CD4-positive, alpha-beta T cell treated with Interleukin-15 for 4 hours (primary cell): ENCODE measurements at places on chromosomes 1 and 21.

- no peak for DNase-seq
Observed at GRCh38 chr1:187001198-187001889, 172.6 kb downstream of the PLA2G4A start.

DNA sequence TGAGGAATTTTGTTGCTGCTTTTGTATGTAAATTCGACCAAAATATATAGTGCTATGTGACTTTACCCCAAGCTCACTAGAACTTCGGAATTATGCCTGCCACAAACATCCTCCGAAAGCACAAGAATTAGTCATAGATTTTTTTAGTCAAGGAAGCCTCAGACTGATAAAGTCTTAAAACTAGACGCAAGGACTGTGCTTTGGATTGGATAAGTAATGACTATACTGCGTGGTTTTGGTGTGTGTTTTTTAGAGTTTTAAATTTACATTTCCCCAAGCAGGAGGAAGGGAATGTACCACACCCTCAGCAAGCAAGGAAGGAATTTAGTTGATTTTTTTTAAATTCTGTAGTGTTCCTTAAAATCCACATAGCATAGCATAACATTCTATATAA, 10.3 kb downstream of the WLS start:
- no peak for DNase-seq

- DNase-seq = peak; percentile 35
Observed at GRCh38 chr1:243508303-243508713, 252.5 kb downstream of the SDCCAG8 start.

- no peak for DNase-seq
Observed at GRCh38 chr1:13918862-13919261, 218.9 kb downstream of the PRDM2 start.

- DNase-seq = no peak
Observed at GRCh38 chr1:111540928-111541327, 37.5 kb upstream of the ADORA3 start.

- DNase-seq = no peak
Observed at GRCh38 chr1:206538901-206539640, 31.7 kb downstream of the RASSF5 start.

DNA sequence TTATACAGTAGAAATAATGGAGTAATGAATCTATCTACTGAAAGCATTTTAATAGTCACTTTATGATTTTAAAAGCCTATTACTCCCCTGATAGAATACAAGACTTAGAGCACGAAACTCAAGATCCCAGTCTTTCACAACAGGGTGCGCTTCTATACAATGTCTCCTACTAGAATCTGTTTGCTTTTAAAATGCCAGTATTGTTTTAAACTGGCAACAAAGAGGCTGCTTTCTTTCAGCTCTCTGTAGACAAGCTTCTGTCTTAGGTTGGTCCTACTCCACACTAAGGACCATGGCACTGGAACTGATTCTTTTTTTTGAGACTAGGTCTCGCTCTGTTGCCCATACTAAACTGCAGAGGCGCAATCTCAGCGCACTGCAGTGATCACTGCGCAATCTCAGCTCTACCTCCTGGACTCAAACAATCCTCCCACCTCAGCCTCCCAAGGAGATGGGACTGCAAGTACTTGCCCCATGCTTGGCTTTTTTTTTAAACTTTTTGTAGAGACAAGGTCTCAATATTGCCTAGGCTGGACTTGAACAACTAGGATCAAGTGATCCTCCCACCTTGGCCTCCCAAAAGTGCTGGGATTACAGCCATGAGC, 4.8 kb downstream of the DCAF8 start:
- DNase-seq = no peak

- DNase-seq = no peak
Observed at GRCh38 chr1:68542586-68542985, 45.7 kb upstream of the DEPDC1 start.

- peak; percentile 81 for DNase-seq
Observed at GRCh38 chr1:37478451-37478881, 4.1 kb downstream of the ZC3H12A start.

- DNase-seq = no peak
Observed at GRCh38 chr1:106944721-106945120, 111.8 kb upstream of the PRMT6 start.

- DNase-seq = no peak
Observed at GRCh38 chr1:226362361-226362760, 45.5 kb downstream of the PARP1 start.

DNA sequence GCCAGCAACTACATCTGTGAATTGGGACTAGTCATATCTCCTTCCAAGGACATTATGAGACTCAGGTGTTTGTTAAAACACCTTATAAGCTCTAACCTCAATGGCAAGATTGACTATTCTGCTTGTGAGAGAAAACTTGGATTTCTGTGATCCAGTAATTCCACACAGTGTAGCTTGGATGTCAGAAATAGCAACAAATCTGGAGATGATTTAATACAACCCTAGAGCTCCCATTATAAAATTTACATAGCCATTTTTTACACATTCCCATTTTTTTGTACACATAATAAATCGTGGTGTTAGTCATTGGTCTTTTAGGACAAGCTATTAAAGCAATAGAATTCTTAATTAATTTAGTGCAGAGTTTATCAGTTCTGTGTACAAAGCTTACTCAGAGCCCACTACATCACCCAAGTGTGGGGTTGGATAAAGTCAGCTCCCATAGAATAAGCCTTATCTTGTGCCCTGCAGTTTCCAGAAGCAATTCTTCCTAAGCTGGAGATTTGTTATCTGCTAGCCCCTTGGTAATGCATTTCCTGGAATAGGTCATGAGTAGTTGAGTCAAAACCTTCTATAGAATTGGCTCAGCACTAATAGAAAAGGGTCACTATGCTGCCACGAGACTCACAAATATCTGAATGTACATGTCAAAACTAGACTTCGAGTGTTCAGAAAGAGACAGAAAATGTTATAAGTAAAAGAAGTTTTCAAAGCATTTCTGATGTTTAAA, 434.0 kb upstream of the RUNX1 start:
- no peak for DNase-seq

DNA sequence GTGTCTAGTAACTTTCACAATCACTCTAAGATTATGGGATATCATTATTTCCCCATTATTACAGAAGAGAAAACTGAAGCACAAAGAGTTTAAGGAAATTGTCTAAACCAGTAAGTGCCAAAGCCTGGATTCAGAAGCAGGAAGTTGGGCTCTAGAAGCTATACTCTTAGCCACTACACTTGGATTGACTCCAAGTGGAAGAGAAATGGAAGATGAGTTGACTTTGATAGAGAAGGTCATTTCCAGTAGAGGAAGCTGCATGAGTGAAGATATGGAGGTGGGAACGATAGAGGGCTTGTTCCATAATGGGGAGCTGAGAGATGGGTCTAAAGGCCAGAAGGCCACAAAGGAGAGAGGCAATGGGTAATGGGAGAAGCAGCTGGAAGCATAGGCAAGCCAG, 11.7 kb upstream of the TDRD10 start:
- no peak for DNase-seq

DNA sequence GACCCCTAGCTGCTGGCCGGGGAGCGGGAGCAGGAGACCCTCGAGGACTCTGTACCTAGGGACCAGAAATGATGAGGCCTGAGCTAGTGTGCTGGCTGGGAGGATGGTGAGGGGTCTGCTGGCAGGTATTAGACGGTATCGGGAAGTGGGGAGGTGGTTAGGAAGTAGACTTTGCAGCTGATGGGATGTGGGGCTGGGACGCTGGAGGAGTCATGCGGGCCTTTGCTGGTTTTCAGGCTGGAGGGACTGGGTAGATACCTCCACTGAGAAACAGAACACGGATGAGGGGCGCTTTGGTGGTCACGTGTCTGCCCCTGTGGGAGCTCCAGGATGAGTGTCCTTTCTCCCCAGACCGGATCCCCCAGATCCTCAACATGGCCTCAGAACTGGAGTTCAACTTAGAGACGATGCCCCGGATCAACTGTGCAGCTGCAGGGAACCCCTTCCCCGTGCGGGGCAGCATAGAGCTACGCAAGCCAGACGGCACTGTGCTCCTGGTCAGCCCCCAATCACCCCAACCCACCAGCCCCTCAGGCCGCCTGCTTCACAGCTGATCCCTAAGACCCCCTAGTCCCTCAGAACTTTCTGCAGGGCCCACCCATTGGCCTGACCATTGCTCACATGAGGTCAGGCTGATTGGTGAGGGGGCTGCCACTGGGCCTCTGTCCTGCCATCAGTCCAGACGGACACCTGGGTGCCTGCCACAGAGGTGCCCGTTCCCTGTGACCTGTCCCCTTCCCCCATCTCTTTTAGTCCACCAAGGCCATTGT, 8.0 kb downstream of the TIE1 start:
- DNase-seq = no peak

DNA sequence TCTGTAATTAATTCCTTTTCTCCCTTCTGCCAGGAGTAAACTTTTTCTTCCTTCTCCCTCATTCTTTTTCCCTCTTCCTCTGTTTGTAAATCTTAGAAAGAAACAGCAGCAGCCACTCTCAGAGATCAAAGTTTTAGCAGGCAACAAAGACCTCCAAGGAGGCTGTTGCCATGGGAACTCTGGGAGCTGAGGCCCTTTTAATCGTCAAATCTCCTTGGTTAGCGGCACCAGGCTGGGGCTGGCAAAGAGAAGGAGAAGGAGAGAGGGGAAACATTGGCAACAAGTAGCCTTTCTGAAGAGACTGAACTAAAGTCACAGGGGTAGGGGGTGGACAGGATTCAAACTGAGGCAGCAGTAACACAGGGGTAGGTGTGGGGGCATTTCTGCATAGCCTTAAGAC, 25.2 kb downstream of the ILDR2 start:
- no peak for DNase-seq

- no peak for DNase-seq
Observed at GRCh38 chr1:110637475-110637874, 31.3 kb upstream of the KCNA2 start.

DNA sequence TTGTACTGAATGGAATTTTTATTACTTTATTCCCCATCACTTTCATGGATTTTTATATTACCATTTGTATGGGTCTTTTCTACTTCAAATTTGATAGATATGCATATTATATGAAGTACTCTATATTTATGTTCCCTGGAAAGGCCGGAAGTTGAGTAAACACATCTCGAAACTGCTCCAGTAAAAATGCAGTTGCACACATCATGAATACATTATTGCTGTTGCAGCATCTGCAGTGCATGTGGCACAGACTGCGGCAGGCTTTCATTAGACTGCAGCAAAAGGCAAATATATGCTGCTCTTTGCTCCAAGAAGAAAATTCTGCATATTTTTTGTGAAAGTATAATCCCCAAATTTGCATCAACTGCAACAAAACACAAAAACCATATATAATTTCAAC, 48.7 kb upstream of the LRRC7 start:
- DNase-seq = no peak

- no peak for DNase-seq
Observed at GRCh38 chr21:34704119-34704518, 35.3 kb downstream of the CLIC6 start.

DNA sequence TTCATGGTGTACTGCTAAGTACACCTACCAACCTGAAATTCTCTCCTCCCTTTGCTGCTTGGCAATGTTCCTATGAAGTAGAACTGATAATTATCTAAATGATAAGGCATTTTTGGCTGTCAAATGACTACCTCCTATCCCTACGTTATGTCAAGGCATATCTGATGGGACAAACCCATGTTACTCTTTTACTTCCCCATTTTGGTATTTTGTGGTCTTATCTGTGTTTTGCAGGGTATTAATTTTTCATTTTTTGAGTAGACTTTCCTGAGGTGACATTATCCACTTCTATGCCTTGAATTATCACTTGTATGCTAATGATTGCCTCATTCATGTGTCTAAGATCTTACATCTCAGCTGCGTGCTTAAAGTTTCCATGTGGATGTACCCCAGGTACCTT, 499.6 kb upstream of the B3GALT2 start:
- DNase-seq = no peak

DNA sequence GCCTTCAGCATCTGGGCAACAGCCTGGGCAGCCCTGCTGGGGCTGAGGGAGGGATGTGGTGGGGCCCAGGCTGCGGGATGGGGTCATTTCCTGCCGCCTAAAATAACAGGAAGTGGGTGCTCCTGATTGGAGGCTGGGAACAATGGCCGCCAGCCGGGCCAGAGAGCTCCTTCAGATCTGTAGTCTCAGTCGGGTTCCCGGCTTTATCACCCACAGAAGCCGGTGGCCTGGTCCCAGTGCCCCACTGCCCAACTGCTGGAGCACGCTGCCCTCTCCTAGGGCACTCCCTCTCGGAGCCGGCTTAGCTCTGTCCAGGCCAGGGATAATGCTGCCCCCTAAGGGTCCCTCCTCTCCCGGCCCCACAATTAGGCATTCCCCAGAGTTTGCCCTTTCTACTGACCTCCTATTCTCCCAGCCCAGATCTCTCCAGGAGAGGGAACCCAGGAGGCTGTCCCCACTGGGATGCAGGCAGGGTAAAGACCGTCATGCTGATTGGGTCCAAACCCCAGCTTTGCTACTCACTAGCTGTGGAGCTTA, 5.1 kb downstream of the MAP7D1 start:
- DNase-seq = peak; percentile 47

GRCh38 chr1:173503391-173503790, 26.3 kb downstream of the PRDX6 start:
- DNase-seq = no peak

DNA sequence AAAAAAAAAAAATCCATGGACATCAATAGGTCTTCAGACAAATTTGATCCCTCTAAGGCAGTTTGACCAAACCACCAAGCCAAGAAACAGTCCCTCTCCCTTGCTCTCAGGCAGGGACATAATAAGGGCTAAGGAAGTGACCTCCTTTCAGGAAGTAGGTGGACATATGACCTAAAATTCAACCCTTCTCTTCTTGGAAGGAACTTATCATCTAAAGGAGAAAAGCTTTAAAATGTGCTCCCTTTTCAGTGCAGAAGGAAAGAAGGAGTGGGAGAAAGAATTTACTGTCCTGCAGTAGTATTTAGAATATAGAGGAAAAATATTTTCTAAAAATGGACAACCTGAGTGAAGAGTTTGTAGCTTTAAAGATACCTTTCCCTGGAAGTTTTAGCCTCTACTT, 118.1 kb downstream of the DTL start:
- no peak for DNase-seq

DNA sequence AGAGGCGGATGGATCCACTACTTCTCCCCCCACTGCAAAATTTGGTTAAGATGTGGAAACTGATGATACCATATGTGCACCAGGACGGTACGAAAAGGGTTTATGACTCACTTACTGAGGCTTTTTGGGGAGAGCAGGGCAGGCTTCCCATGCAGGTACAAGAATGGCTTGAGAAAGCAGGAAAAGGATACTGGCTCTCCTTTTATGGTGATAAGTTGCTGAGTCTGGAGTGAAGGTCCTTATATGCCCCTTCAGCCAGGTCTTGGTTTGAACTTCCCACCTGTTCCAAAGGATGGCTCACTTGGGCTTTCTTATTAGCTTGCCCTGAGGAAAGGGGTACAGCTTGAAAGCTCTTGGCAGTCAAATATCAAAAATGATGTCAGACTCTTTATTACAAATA, 23.1 kb downstream of the MPZL1 start:
- no peak for DNase-seq

GRCh38 chr1:151539321-151540020, 638 bp upstream of the TUFT1 start:
- DNase-seq = peak; percentile 19
